NCI-H1092 treated with DMSO at 0.1 percent for 48 hours (cell line): ENCODE measurements at places on chromosomes 2 and 18.

DNA sequence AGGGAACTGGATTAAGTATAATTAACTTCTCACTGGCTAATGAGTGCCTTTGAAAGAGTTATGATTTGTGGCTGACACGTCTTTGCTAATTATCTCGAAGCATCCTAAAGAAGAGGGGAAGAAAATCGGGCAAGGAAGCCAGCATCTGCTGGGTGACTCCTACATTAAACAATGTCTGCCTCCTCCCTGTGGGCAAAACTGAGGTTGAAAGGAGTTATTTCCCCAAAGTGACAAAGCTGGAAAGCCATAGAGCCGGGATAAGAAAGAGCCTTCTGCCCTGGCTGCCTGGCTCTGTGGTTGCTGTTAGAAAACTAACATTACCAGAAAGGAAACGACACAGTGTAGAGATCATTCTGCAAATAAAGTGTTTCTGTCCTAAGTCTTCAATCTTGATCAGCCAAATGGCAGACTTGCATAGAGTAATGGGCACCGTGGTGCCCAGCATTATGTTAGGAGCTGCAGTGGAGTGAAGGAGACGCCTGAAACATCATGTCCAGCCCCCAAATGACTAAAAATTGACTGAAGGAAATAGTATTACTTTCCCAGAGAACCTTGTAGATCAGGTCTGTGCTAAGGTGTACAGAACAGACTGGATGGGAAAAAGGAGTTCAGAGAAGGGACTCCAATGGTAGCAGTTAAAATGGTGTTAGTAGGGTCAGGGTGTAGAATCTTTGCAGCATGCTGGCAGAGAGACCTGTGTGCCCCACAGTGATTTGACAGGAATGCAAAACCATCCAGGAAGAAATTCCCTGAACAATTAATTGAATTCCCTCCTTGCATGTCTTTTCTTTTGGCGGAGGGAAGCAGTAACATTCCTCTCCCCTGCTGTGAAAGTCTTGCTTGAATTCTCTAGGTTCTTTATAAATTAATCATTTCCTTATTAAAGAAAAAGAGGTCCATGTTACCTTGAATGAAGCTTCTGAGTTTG is 44.4 kb downstream of the ALPK2 start:
- no peak for DNase-seq

DNA sequence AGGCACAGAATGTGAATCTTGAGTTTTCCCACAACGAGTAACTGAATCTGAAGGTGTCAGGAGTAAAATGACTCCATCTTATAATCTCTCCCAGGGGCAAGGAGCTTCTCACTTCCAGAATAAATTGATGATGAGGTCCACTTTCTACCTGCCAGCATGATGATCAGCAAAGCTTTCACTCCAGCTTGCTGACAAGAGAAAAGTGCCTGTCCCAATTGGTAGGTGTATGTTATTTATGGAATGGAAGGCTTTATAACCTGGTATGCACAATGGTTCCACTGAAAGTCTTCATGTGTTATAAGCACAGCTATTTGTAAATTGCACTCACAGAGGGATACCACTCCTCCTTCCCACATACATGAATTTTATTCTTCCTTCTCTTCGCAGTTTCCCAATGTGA is 401.0 kb upstream of the UBE2E3 start:
- DNase-seq = no peak

GRCh38 chr2:19767899-19768298 is 133.9 kb downstream of the TTC32 start:
- DNase-seq = no peak

DNA sequence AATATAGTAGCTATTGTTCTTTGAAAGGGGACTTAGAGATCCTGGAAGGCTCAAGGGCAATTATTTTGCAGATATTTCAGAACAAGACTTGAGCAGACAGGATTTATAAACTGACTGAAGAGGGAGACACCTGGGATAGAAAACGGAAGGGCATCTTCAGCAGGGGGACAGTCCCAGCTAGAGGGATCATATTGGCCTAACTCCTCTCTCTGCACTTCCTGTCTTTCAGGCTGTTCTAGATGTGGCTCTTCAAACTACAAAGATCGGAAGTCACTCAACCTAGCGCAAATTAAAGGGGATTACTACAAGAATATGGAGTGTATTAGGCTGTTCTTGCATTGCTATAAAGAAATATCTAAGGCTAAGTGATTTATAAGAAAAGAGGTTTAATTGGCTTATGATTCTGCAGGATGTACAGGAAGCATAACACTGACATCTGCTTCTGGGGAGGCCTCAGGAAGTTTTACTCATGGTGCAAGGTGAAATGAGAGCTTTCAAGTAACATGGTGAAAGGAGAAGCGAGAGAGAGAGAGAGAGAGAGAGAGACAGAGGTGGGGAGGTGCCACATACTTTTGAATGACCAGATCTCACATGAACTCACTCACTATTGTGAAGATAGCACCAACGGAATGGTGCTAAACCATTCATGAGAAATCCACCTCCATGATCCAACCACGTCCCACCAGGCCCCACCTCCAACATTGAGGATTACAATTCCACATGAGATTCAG is 5.3 kb upstream of the CTIF start:
- no peak for DNase-seq

- DNase-seq = no peak
These were observed 468.1 kb upstream of the FANCL start for GRCh38 chr2:58709274-58709673.

- DNase-seq = peak; percentile 9
These were observed 185.4 kb downstream of the TFCP2L1 start for GRCh38 chr2:121099329-121100290.

- peak; percentile 7 for DNase-seq
These were observed 8.2 kb upstream of the CLIP4 start for GRCh38 chr2:29106980-29107388.

GRCh38 chr2:173590276-173590861 is 235.7 kb downstream of the CDCA7 start:
- peak; percentile 97 for DNase-seq

GRCh38 chr18:56196495-56197225 is 441.7 kb downstream of the TXNL1 start:
- no peak for DNase-seq

GRCh38 chr2:121776361-121776760 is 20.9 kb downstream of the TSN start:
- DNase-seq = no peak

DNA sequence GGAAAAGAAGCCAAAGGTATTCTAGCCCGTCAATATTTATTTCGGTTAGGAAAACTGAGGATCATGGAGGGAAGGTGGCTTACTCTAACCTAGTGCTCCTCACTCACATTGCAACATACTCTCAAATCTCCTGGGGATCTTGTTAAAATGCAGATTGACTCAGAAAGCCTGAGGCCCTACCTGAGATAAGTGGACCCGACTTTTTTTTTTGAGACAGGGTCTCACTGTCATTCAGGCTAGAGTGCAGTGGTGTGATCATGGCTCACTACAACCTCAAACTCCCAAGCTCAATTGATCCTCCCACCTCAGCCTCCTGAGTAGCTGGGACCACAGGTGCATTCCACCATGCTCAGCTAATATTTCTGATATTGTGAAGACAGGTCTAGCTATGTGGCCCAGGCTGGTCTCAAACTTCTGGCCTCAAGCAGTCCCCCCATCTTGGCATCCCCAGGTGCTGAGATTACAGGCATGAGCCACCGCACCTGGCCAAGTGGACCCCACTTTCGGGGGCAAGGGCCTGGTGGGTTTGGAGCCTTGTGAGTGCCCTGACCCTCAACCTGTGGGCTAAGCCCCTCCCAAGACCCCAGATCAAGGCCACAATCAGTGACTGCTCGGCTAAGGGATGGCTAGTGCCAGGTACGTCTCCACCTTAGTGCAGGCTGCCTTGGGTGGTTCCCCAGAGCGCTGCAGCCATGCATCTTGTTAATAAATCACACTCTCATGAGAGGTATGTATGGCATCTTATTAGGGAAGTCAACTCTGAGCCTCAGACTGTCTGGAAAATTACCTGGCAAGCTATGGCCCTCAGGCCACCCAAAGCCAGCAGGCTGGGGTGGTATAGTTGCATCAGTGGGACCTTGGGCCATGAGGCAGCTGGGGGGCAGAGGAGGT is 1.1 kb upstream of the NEURL3 start:
- DNase-seq = no peak

GRCh38 chr2:46950314-46950713 is 34.7 kb upstream of the MCFD2 start:
- DNase-seq = no peak

DNA sequence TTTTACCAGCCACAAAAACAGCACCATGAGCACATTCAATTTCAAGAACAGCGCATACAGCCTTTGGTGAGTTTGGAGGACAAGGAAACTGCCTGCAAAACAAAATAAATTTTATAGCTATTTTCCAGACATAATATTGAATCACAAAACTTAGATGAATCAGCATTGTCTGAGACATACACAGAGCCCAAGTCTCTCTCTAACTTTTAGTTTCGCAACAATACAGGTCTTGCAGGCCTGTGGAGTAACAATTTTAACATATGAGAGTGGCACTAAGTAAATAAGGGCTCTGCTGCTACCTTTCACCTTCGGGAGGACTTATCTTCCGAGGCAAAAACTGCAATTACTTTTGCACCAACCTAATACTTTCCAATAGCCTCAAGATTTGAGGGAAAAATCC is 56.1 kb upstream of the PEX13 start:
- no peak for DNase-seq

GRCh38 chr2:11996618-11997017 is 250.2 kb downstream of the LPIN1 start:
- DNase-seq = no peak

- DNase-seq = no peak
These were observed 62.8 kb upstream of the SP3 start for GRCh38 chr2:174027956-174028355.

- DNase-seq = no peak
These were observed 25.3 kb upstream of the SERTAD2 start for GRCh38 chr2:64678771-64679590.

- DNase-seq = no peak
These were observed 117.4 kb downstream of the PIEZO2 start for GRCh38 chr18:11031966-11032365.

GRCh38 chr2:146786396-146786795 is 1058.4 kb upstream of the ACVR2A start:
- DNase-seq = no peak

DNA sequence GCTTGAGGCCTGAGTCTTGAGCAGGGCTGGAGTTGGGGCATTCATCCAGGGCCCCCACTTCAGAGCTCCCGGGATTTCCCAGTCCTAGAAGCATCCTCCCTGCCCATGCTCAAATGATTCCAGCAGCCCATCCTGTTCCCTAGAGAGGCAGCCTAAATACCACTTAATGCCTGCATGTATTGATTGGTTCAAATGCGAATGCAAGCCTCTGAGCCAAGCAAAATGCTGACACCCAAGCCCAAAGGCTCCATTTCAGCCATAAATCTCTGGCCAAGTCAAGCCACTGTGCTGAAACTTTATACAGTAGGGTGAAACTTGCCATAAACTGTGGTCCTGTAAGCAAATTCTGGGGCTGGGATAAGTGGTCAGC is 279.8 kb downstream of the CLIP4 start:
- DNase-seq = no peak

- no peak for DNase-seq
These were observed 70.6 kb upstream of the ITGB6 start for GRCh38 chr2:160270571-160271113.

GRCh38 chr2:47334356-47335136 is 68.4 kb upstream of the MSH2 start:
- DNase-seq = no peak

DNA sequence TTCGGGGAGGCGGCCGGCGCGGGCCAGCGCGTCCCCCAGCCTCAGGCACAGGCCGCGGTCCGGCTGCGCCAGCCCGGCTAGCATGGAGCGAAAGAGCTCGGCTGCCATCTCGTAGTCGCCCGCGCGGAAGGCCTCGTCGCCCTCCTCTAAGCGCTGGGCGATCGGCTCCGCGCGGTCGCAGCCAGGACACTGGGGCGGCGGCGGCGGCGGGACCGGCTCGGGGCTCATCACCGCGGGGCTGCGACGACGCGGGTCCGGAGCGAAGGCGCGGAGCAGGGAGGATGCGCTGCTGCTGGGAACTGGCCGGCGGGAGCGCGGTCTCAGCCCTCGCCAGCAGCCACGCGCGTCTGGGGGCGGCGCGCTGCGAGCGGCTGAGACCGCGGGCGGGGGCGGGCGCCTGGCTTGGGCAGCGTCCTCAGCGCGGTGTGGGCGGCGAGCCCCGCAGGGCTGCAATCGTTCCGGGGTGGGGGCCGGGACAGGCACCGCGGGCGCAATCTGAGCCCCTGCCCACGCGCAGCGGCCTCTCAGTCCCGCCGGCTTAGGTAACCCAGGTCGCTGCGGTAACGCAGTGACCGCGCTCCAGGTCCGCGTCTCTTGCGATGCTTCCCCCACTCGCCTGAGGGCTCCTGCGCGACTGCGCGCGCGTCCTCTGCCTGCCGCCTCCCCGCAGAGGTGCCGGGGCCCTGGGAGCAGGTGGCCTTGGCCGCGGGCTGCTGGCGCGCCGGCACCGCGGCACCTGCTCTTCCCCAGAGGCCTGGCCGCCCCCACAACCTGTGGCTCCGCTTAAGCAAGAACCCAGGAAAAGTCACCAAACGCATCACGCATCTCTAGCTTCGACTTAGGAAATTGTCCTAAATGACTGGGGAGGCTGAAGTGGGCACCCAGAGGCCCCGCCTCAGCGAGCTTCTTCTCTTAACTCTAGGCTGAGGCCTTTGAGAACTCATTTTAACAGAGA is at the start of gene LONRF2:
LONRF2 (minus strand) TSS at position 636 of the 955 bp plus-strand sequence; CDS start at position 228, 408 bp downstream.
- DNase-seq = peak; percentile 77

- DNase-seq = no peak
These were observed 152.5 kb downstream of the NRXN1 start for GRCh38 chr2:50879457-50879856.

DNA sequence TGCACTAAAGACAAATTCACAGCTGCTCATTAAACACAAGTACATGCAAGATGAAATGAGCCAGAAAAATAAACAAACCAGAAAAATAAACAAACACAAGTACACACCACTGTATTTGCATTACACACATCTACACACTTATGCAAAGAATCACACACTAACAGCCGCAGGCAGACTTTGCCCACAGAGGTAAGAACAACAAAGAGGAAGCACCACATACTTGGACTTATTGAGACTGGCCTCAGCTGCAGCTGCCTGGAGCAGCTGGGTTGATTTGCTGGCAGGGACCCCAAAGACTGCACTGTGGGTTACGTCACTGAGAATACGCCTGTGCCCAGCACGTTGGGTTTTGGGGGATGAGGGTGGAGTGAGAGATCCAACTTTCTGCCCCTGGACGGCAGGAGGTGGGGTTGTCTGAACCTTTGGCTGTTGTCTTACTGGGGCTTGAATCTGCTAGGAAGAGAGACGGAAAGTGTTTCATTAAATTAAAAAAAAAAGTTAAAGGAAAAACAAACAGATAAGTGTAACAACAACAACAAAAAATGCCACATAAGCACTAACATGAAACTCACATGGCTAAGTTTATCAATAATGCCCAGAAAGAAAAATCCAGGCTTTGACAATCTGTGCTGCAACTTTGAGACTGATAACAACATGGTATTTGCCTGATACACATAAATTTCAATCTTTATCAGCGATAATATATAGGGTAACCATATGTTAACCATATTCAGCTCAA is 71.9 kb upstream of the NFU1 start:
- DNase-seq = no peak

- no peak for DNase-seq
These were observed 33.0 kb upstream of the IER3IP1 start for GRCh38 chr18:47209171-47209570.

- no peak for DNase-seq
These were observed 61.1 kb downstream of the SMCHD1 start for GRCh38 chr18:2716394-2717326.
